Activated CD4-positive, alpha-beta memory T cell treated with anti-CD3 and anti-CD28 coated beads for 36 hours (primary cell): ENCODE measurements at places on chromosomes 3 and 15. TPM values are rescaled to one million over a fixed set of nuclear protein-coding genes. Genes with fewer than 3 reads are reported as not detected.

PROK2 gene
- total RNA-seq = 0.44 TPM

GRCh38 chr3:128276577-128277183 is 123.4 kb downstream of the EEFSEC start:
- DNase-seq = no peak

DNA sequence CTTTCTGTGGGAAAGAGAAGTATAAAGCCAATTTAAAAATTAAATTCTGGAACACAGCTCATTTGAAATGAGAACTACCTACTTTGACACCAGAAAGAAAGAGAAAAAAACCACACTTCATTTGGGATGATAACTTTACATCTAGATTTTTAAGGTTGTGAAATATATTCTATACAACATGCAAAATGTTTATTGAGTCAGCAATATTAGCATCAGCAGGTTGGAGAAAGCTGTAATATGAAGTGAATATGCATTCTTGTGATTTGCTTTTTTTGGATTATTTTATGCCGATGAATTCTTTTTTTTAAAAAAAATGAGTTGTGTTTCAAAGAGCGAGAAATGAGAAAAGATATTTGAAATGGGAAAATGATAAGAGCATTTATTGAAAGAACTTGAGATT is 307.0 kb upstream of the DPPA4 start:
- DNase-seq = no peak

DNA sequence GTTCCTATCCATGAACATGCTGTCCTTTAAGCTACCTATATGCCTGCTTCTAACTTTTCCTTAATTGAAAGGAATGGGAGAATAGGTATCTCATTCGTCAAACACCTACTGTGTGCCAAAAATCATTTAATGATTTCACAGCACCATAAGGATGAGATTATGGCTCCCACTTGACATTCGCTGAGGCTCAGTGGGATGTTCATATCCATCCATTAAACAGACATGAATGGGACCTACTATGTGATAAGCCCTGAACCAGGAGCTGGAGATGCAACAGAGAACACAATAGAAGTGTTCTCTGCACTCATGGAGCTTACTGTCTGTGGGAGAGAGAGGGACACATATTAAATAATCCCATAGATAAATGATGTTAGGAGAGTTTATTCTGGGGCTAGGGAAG is 49.7 kb downstream of the HRH1 start:
- no peak for DNase-seq

GRCh38 chr3:155870945-155871745 is 695 bp downstream of the GMPS start:
- DNase-seq = peak; percentile 60

GRCh38 chr3:14740983-14741382 is 66.0 kb downstream of the C3orf20 start:
- DNase-seq = no peak

GRCh38 chr15:54424171-54424570 is 445.9 kb downstream of the UNC13C start:
- no peak for DNase-seq

DNA sequence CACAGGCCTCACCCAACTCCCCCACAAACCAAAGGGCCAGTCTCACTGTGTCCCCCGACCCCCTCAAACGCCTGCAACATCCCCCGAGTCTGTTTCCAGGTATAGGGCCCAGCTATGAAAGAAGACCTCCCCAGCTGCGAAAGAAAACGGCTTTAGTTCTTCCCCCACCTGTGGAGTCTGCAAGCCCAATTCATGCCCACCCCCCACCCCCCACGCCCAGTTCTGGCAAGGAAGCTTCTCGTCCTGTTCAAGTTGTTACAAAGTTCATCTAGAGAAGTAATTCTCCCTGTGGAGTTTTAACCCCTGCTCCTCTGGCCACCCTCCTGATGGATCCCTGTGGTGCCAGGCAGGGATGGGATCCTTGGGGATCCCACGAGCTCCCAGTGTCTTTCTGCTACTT is 54.4 kb downstream of the CCDC66 start:
- DNase-seq = no peak
